HS-5 (cell line): ENCODE measurements at places on chromosomes 7 and 10.

GRCh38 chr10:60803433-60803832 lies 25.2 kb downstream of the CDK1 start:
- DNase-seq, result no peak

- no peak for DNase-seq
Observed at GRCh38 chr7:127758105-127758504, 106.1 kb downstream of the SND1 start.

- no peak for DNase-seq
Observed at GRCh38 chr10:114703377-114704107, 45.5 kb upstream of the ABLIM1 start.

GRCh38 chr10:115936926-115937767 lies 335.9 kb downstream of the GFRA1 start:
- DNase-seq, result peak; percentile 72

DNA sequence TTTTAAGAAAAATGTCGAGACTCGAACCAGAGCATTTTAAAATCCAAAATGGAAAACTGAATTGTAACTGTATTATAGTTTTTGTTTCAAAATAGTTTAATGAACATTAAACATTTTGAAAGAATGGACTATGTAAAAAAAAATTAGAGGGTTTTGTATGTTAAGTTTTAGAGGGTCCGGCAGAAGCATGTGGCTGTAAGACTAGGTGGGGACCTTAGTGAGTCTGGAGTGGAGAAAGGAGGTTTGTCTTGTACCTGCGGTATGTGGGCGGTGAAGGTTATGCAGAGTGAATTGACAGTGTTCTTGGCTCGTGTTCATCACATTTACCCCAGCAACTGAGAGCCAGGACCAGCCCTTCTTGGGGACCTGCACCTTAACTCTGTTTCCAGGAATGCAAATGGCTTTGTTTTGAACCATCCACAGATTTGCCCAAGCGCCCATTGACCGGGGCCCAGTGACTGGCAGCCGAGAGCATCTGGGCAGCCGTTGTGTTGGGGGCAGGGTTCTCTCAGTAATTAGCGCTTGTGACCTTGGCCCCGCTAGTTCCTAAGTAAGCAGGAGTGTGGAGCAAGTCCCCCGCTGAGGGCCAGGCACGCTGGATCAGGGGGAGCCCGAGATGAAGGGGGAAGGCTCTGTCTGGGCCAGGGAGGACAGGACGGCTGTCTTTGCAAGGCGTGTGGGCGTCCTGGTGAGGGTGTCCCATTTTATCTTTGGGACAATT lies 1.4 kb upstream of the KLF6 start:
- no peak for DNase-seq

DNA sequence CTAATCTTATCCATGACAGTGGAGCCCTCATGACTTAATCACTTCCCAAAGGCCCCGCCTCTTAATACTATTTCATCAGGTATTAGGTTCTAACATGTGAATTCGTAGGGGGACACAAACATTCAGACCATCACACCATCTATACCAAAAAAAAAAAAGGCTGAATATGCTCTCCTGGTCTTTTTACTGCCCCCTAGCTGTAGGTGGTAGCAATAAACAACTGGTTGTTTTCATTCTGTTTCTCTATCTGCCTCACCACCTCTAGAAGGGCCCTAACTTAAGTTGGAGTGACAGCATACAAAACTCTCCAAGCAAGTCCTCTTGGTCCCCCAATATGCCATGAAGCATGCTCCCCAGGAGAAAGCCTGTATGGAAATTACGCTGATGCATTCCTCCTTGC lies 94.1 kb downstream of the GRM8 start:
- DNase-seq, result no peak

- DNase-seq, result no peak
Observed at GRCh38 chr10:67098461-67098860, 172.6 kb downstream of the LRRTM3 start.
